Activated T-helper 1 cell treated with anti-CD3 and anti-CD28 coated beads, Interleukin-12 subunit alpha, Interleukin-12 subunit beta, Interleukin-2, Interleukin-4 antibody, amounts not matched to agents 30 ng/mL and 10 ng/mL and 1 ng/mL, durations not matched to agents 14 hours and 24 hours and 36 hours (primary cell): ENCODE measurements at places on chromosomes 13 and 19. TPM values are rescaled to one million over a fixed set of nuclear protein-coding genes. Genes with fewer than 3 reads are reported as not detected.

- peak overlapping the region; percentile 27 for H3K27ac ChIP-seq
- H3K4me3 ChIP-seq, result peak overlapping the region; percentile 15
- H3K4me1 ChIP-seq, result peaks cover 18% of the 10 kb centered on the region
- no peaks in the 10 kb centered on the region for H3K27me3 ChIP-seq
- peaks cover 26% of the 10 kb centered on the region for H3K36me3 ChIP-seq
Observed at GRCh38 chr19:17109962-17110598, 34.5 kb downstream of the MYO9B start.

GRCh38 chr13:77898097-77898496, 20.5 kb downstream of the EDNRB start:
- no peak for DNase-seq
- H3K36me3 ChIP-seq, result no peaks in the 10 kb centered on the region
- H3K27me3 ChIP-seq, result no peaks in the 10 kb centered on the region
- no peaks in the 10 kb centered on the region for H3K4me1 ChIP-seq
- no peak overlapping the region for H3K27ac ChIP-seq

DNA sequence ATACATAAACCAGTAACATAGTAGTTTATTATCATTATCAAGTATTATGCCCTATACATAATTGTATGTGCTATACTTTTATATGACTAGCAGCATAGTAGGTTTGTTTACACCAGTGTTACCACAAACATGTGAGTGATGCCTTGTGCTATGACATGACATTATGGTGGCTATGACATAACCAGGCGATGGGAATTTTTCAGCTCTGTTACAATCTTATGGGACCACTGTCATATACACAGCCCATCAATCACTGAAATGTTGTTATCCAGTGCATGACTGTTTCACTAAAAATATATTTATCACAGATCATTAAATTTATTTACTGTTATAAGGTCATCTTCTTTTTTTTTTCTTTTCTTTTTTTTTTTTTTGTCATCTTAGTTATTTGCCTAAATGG, 674.5 kb downstream of the PCDH17 start:
- H3K4me1 ChIP-seq, result no peaks in the 10 kb centered on the region
- H3K36me3 ChIP-seq, result no peaks in the 10 kb centered on the region
- H3K27ac ChIP-seq, result no peak overlapping the region
- no peak overlapping the region for H3K4me3 ChIP-seq

- no peaks in the 10 kb centered on the region for H3K27me3 ChIP-seq
- no peak overlapping the region for H3K4me3 ChIP-seq
- H3K4me1 ChIP-seq, result peaks cover 16% of the 10 kb centered on the region
Observed at GRCh38 chr13:48749699-48750473, 96.2 kb downstream of the CYSLTR2 start.

DNA sequence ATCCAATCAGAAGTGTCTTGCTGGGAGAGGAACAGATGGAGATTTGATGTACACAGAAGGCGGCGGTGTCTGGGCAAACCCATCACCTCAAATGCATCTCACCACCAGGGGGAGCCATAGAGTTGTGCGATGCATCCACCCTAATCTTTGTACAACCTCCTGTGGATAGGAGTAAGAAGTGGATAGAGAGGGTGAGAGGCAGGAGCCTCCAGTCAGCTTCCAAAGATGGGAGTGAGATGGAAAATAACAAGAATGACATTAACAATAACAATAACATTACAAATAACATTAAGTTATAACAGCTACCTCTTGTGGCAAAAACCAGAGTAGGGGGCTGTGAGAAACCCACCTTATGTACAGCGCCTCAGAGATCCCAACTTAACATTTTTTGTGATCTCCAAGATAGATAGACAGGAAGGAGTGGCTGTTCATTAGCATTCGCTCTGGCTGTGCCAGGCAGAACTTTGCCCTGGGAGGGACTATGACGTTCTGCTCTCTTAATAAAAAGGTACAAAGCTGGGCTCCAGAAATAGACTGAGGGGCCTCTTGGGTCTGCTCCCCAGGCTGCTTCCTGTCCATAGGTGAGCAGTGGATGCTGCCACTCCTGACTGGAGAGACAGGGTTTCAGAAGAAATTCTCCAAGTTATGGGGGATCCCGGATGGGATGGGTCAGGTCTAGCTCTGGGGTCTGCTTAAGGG, 5.2 kb upstream of the CEACAM18 start:
- H3K27ac ChIP-seq, result peak overlapping the region; percentile 55
- no peaks in the 10 kb centered on the region for H3K36me3 ChIP-seq
- peaks cover 31% of the 10 kb centered on the region for H3K4me1 ChIP-seq
- no peak overlapping the region for H3K4me3 ChIP-seq
- H3K27me3 ChIP-seq, result peaks cover 9% of the 10 kb centered on the region

The ZNF575 gene
- total RNA-seq, result 1.4 and 2.6 TPM in 2 replicates

DNA sequence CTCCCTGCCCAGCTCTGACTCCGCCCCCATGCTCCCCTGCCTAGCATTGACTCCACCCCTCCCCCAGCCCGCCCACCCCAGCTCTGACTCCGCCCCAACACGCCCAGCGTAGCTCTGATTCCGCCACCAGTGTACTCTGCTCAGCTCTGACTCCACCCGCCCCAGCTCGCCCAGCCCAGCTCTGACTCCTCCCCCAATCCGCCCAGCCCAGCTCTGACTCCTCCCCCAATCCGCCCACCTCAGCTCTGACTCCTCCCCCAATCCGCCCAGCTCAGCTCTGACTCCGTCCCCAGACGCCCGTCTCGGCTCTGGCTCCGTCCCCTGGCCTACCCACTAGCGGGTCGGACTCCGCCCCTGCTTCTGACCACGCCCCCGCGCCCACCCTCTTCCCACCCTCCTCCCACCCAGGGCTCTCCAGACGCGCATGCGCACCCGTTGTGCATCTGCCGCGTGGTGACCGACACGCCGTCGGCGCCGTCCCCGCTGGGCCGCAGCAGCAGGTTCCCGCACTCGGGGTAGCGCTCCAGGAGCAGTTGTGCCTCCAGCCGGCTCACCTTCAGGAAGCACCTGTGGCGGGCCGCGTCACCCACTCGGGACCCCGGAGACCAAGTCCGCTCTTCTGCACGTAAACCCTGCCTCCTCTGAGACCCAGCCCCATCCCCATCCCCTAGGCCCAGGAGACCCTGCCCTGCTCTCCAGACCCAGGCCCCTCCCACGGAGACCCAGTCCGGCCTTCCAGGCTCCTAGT, 10.2 kb downstream of the STAP2 start:
- H3K27ac ChIP-seq, result peak overlapping the region; percentile 90
- H3K4me3 ChIP-seq, result peak overlapping the region; percentile 84
- peaks cover 15% of the 10 kb centered on the region for H3K4me1 ChIP-seq
- DNase-seq, result peak; percentile 87

GRCh38 chr13:85282876-85283275, 516.3 kb downstream of the SLITRK6 start:
- DNase-seq, result no peak
- H3K4me3 ChIP-seq, result no peak overlapping the region
- no peaks in the 10 kb centered on the region for H3K27me3 ChIP-seq
- no peaks in the 10 kb centered on the region for H3K36me3 ChIP-seq
- no peaks in the 10 kb centered on the region for H3K4me1 ChIP-seq

DNA sequence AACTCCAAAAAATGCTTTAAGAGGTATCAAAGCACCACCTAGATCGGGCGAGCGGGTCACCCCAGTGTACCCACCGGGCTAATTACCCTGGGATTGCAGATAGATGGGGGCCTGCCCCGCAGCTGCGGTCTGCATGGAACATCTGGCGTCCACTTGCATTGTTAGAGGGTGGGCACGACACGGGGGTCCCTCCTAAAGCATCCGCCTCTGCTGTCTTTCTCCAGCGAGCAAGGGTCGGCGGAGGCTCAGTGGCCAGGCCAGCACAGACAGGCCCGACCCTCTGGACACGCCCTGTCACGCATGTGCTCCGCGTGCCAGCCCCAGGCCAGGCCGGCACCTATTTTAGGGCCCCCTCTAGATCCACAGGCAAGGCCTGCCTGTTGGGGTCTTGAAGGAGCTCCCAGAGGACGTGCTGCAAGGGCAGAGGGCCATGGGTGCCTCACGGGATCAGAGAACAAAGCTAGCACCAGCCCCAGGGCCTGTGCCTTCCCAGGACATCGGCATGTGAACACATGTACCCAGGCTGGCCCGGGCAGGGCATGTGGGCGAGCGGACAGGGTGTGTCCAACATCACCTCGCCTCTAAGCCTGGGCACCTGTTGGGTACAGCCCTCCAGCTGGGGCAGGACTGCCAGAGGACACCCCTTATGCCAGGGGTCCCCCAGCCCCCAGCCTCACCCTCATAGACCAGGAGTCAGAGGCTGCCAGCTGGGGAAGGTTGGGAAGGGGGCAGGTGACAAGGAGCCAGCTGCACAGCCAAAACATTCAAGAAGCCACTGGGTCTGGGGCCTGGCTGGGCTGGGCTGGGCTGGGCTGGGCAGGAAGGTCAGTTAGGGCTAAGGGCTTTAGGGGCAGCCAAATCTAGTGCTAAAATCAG, 35.6 kb upstream of the NANOS3 start:
- peak overlapping the region; percentile 93 for H3K4me3 ChIP-seq
- peaks cover 53% of the 10 kb centered on the region for H3K4me1 ChIP-seq
- peak overlapping the region; percentile 96 for H3K27ac ChIP-seq
- no peak for DNase-seq

DNA sequence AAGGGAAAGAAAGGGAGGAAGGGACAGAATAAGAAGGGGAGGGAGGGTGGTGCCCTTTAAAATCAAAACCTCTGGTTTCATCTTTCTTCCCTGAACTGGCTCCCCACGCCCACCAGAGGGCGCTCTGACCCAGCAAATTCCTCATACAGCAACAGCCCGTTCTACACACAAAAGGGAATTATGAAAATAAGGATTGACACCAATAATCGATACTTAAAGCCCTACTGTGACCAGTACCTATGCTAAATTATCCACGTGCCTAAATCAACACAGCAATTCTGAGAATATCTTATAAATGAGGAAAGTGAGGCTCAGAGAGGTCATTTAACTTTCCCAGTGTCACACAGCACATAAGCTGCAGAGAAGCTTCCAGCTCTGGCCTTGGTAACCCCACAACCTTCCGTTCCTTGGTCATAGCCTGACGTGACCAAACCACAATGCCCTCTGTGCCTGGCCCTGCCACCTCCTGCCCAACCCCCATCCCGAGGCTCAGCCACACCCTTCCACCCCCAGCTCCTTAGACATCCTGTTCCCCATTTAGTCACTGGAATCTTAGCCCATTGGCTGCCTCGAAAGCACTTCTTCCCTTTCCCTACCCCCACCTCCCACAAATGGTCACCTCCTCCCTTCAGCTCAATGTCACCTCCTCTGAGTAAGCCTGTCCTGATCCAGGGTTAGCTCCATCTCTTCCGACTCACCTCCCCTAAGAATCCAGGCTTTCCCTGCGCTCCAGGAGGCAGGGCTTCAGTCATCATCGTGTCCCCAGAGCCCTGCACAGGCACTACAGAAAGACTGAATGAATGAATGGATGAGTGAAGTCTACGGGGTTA, 34.2 kb upstream of the PNMA8B start:
- peaks cover 8% of the 10 kb centered on the region for H3K36me3 ChIP-seq
- DNase-seq, result peak; percentile 60
- no peak overlapping the region for H3K4me3 ChIP-seq
- peaks cover 15% of the 10 kb centered on the region for H3K4me1 ChIP-seq
- no peak overlapping the region for H3K27ac ChIP-seq
